ENCODE measurements at places on chromosomes 3 and 15.

GRCh38 chr3:169558371-169558770, 105.1 kb downstream of the MECOM start:
- DNase-seq = no peak

GRCh38 chr15:70476441-70476840, 286.9 kb downstream of the UACA start:
- no peak for DNase-seq

DNA sequence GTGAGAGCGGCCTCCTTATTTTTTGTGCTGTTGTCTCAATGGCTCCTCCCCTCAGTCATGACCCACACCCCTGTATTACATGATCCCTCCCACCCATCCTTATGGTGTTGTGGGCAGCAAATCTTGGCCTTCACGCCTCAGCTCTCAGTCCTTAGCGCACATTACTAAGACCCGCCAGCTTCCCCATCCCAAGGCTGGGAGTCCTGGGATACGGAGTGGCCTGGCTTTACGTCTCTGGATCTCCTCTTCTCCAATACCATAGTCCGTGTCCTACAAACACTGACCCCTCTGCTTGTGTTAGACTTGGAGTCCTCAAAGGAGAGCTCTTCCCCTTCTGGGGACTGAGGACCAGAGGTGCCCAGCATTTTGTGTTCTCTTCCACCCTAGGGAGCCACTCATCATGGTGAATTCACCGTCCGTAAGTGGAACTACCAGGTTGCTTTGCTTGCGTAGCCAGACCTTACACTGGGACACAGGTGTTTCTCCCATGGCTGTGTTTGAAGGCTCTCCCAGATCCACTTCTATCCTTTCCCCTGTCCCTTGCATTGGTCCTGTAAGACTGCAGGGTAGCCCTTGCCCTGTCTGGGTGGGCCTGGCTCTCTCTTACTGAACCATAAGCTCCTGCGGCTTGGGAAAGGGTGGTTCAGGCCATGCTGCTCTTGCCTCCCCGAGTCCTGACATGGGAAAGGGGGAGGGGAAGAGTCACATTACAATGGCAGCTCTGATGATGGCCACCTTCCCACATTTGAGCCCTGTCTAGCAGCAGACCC, 13.6 kb downstream of the GRM2 start:
- DNase-seq = no peak

GRCh38 chr3:50830451-50830850, 155.7 kb downstream of the DOCK3 start:
- DNase-seq = no peak

DNA sequence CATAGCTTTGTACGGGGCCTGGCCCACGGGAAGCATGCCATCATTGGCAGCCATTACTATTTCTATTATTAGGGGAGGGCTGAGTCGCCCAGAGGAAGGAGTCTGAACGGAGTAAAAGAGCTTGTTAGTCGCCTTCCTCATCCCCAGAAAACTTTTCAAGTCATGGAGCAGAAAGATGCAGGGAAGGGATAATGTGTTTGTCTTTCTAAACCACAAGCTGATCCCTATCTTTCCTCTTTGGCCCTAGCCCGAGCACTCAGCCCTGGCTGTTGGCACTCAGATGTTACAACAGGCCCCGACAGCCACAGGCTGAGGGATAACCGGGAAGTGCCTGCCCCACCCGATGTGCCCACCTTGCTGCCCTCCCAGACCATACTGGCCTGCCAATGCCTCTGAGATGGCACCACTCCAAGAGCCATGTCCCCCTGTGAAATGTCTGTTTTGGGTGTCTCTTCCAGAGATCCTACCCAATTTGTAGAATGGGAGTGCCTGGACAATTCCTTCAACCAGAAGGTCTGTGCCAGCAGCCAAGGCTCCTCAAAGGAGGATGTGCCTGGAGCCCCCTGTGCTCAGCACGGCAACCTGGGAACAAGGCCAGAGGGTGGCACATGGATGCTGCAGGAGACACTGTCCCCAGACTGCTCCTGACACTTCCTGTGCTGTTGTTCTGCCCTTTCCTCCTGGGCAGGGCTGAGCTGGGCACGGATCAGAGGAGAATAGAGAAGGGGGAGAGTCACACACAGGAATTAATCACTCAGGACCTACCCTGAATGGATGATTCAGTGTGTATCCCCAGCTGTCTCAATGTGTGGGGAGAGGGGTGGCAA, 10.8 kb downstream of the PAK6 start:
- DNase-seq = no peak

DNA sequence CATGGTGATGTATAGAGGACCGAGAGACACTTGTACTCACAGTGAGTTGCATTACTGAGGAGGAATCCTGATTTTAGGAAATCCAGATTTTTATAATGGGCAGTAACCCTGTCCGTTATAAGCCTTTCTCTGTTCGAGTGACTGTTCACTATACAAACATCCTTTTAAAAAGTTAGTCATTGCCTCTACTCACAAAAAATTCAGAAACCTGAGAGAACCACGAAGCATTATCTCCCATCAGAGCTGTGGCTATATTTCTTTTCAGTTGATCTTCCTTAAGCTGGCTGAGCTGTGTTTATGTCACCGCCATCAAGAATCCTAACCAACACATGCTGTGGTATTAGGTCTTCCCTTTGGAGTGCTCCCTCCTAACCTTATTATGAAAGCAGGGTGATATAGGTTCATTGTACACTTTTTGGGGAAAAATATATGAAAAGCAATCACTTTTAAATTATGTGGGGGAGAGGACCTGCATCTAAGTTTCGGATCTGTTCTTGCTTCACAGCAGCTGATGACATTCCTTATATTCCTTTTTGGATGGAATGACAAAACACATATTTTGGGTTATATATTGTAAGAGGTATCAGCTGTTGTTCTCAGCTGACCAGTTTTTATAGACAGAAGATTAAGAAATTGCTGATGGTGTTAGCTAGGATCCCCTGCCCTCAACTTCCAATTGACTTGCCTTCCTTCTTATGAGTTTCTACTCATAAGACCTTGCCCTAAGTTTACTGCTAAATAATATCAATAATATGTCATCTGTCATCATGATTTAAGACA, 465.9 kb upstream of the RASGRP1 start:
- DNase-seq = no peak

DNA sequence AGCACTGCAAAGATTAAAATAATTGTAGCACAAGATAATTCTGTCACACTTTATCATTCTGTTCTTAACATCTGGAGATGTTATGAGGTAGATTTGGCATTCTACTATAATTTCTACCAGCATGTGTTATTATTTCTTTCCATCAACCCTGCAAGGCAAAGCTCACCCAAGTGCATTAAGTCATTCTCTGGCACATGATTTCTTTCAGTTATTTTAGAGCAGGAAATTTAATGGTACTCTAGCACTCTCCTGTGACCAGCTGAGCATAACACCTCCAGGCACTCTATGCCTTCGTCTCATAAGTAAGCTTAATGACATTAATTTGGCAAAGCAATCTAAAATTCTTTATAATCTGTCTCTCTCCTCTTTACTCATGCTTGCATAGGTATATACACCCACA, 300.2 kb upstream of the GPR149 start:
- no peak for DNase-seq

DNA sequence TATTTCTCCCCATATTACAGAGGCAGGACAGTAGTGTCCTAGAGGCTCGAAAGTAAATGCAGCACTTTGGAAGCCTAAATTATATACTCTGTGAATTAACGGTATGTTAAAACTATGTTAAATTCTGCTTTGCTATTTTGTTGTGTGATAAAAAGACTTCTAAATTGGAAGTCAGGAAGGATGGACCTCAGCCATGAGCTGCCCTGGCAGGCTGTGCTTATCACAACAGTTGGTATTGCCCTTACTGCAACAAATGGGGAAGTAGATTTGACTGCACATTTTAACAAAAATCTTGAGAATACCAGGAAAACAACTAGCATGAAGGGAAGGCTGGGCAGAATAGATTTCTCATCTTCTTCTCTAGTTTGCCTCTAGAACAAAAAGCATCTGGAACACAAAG, 706.6 kb downstream of the SI start:
- DNase-seq = no peak

GRCh38 chr15:49045751-49046219, 461 bp downstream of the SECISBP2L start:
- no peak for DNase-seq

DNA sequence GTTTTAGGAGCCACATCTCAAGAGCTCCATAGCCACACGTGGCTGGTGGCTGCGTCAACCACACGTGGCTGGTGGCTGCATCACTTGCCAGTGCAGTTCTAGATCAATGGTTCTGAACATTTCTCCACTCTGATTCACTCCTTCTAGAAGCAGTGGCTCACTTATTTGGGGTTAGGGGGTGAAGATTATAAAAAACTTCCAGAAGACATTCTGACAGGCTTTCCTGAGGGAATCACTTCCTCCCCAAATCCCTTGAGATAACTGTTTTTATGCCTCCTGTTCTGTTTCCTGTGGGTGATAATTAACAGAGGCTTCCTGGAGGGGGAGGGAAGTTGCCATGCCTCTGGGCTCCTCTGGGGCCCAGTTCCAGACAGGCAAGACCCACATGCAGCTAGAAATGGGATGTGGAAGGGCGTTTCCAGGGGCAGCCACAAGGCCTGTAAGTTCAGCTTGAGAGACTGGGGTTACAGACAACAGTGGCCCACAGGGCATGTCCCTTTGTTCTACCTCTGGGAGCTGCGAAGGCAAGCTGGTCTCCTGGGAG, 23.6 kb downstream of the HEG1 start:
- no peak for DNase-seq

GRCh38 chr15:44265757-44266156, 22.8 kb upstream of the GOLM2 start:
- no peak for DNase-seq

DNA sequence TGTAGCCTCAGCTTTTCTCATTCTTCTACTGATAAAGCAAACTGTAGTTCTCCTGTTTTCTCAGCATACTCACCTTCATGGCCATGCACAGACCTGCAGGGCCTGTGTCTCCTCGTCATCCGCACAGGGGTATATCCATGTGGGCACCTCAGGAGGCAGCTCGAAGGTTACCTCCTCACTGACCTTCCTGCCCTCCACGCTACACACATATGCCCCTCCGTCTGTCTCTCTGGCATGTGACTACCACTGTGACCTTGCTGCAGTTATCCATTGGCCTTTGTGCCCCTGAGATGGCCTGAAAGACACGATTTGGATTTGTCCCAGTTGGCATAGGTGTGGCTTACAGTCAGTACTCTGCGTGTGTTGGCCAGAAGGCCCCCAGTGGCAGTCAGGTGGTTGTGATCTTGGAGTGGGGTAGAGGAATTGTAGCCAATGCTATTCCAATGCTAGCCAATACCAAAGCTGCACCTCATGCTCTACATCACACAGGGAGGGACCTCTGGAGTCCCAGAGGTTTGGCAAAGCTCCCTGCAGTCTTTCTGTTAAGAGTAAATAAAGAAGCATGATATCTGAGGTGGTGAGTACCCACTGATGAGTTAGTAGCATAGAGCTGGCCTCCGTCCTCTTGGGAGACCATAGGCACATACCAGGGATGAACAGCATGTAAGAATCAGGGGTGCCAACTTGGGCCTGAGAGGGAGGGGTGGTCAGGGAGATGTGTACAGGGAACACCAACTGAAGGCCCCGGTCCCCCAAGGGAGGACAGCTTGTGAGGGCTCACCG, 143.4 kb downstream of the EEFSEC start:
- no peak for DNase-seq

GRCh38 chr3:70049761-70050160, 50.2 kb downstream of the SAMMSON start:
- no peak for DNase-seq

GRCh38 chr3:53753518-53754183, 92.6 kb downstream of the CHDH start:
- no peak for DNase-seq

DNA sequence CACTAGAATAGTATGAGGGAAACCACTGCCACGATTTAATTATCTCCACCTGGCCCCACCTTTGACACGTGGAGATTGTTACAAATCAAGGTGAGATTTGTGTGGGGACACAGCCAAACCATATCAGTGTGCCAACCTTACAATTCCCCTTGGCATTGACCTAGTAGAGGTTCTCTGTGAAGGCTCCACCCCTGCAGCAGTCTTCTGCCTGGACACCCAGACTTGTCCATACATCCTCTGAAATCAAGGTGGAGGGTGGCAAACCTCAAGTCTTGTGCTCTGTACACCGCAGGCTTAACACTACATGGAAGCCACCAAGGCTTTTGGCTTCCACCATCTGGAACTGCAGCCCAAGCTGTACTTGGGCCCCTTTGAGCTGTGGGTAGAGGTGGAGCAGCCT, 8.8 kb upstream of the IQGAP1 start:
- no peak for DNase-seq

GRCh38 chr3:22265403-22265802, 514.4 kb upstream of the ZNF385D start:
- DNase-seq = no peak
